Psoas muscle (tissue), 8 donors: ENCODE measurements at places on chromosomes 4 and X. TPM values are rescaled to one million over a fixed set of nuclear protein-coding genes. Genes with fewer than 3 reads are reported as not detected.

POU3F4 gene
- total RNA-seq: not detected

RIPPLY1 gene
- 0.36 TPM for total RNA-seq

GRCh38 chr4:169040559-169041261 lies 30.7 kb upstream of the CBR4 start:
- no peak overlapping the region for H3K27ac ChIP-seq
- no peaks in the 10 kb centered on the region for H3K36me3 ChIP-seq
- DNase-seq: no peak

DNA sequence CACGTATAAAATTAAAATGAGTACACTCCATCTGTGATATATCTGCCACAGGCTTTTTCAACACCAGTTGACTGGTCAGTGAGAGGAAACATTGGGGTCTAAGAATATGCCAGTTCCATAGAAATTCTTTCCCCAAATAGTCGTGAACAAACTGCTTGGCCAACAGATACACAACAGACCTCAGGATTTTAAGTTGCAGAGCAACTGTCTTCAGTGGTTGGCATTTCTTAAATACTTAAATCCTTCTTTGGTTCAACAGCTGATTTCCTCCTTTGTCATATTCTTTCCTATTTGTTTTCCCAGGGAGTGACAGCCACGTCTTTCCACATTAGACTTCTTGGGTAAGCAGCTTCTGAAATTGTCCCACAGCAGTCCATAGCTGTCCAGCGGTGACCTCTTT lies 7.0 kb upstream of the DDX60 start:
- no peaks in the 10 kb centered on the region for H3K27me3 ChIP-seq
- H3K4me1 ChIP-seq: no peaks in the 10 kb centered on the region
- no peak for DNase-seq
- no peak overlapping the region for H3K4me3 ChIP-seq

DNA sequence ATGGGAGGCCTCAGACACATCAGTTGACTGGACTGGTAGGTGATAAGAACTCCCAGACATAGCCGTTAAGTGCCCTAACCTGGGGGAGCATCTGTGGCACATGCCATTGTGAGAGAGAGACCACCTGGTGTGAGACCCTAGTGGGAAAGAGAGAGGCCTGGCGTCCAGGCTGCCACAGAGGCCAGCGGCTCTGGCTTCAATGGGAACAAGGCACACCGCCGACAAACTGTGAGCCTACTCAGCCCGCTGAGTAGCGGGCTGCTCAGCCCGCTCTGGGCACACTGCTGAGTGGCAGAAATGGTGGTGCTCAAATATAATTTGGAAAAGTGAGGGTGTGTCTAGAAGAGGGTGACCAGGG lies 34.0 kb downstream of the PHKA2 start:
- no peak for DNase-seq
- H3K4me1 ChIP-seq: no peaks in the 10 kb centered on the region
- no peaks in the 10 kb centered on the region for H3K27me3 ChIP-seq
- no peaks in the 10 kb centered on the region for H3K36me3 ChIP-seq

HPRT1 gene
- total RNA-seq: 13.6 TPM

CFP gene
- 1.8 TPM for total RNA-seq

MAGEB18 gene
- total RNA-seq: not detected

DCX gene
- not detected for total RNA-seq

NPFFR2 gene
- total RNA-seq: not detected

MUC7 gene
- not detected for total RNA-seq

XAGE1A gene
- total RNA-seq: not detected

GRCh38 chrX:68872171-68872570 lies 43.4 kb downstream of the EFNB1 start:
- no peak overlapping the region for H3K4me3 ChIP-seq
- H3K36me3 ChIP-seq: no peaks in the 10 kb centered on the region
- no peak for DNase-seq

DNA sequence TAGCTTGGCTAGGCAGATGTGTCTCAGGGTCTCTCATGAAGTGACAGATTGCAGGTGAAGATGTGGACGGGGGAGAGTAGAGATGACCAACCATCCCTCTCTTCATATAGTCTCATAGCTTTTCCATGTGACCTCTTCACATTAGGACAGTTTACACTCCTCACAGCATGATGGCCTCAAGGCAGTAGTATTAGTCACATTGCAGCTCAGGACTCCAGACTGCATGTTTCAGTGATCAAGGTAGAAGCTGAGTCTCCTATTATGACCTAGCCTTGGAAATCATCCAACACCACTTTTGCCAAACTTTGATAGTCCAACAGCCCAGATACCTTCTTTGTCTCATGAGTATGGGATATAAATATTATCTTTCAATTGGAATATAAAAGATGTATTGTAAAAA lies 147.7 kb downstream of the GASK1B start:
- no peaks in the 10 kb centered on the region for H3K36me3 ChIP-seq
- H3K4me1 ChIP-seq: peaks cover under 1% of the 10 kb centered on the region
- no peak overlapping the region for H3K4me3 ChIP-seq
- H3K27me3 ChIP-seq: no peaks in the 10 kb centered on the region

NLGN3 gene
- 0.16 TPM for total RNA-seq

DNA sequence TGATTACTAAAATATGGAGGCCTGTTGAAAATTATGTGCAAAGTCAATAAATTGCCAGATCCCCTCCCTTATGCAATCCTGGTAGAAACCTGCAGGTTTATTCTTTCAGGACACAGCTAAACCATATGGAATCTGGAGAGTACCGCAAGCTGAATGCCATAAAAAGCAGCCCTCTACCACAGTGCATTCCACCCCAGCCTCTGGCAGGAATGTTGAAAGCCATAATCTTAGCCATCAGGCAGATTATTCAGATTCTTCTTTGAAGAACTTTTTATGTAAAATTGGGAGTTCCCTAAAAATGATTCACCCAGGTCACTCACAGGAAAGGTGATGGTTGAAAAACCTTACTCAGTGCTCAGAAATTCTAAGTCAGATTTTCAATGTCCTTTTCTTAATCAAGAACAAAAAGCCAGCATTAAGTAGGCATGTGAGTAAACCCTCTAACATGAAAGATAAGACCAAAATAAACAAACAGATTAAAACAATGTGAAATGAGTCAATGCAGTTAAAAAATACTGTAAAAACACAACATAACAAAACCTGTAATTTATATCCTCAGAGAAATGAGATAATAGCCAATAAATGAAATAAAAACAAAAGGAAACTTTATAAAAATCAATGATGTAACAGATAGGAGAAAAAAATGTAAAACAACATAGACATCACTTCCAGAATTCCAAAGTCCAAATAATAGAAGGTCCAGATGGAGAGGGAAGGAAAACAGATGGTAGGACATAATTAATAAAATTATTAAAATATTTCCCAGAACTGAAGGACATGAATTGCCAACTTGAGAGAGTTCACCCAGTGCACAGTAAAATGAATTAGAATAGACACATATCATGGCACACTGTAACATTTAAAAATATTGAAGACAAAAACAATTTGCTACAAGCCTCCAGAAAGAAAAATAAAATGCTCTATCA lies 226.9 kb downstream of the FSTL5 start:
- H3K27ac ChIP-seq: no peak overlapping the region
- no peak overlapping the region for H3K4me3 ChIP-seq
- H3K27me3 ChIP-seq: no peaks in the 10 kb centered on the region
- DNase-seq: no peak
- no peaks in the 10 kb centered on the region for H3K4me1 ChIP-seq

GRCh38 chrX:22026731-22027130 lies 5.4 kb upstream of the PHEX start:
- no peaks in the 10 kb centered on the region for H3K36me3 ChIP-seq
- H3K27me3 ChIP-seq: no peaks in the 10 kb centered on the region
